ENCODE measurements at places on chromosomes 4 and X.

DNA sequence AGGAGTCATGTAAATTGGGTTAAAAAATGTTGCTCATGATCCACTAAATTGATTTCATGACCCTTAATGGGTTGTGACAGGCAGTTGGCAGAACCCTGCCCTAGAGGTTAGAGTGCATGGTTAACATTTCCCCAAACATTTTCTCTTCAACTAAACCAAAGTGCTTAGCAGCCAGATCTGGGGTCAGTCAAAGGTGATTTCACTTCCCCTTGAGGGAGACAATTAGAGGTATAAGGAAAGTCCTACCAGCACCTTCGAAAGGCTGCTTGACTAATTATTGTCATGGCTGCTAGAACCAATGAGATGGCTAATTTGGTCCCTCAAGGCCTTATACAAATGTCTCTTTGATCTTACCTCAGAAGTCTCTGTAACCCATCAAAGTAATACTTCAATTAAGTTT lies 30.9 kb upstream of the INTS6L start:
- no peak for DNase-seq

GRCh38 chr4:36411338-36411737 lies 129.9 kb downstream of the DTHD1 start:
- DNase-seq: no peak

- DNase-seq: peak; percentile 59
Observed at GRCh38 chrX:77788050-77788449, 2.0 kb upstream of the ATRX start.

- no peak for DNase-seq
Observed at GRCh38 chrX:38760883-38761282, 40.4 kb upstream of the MID1IP1 start.

- DNase-seq: no peak
Observed at GRCh38 chr4:155705664-155706063, 39.0 kb downstream of the GUCY1A1 start.

DNA sequence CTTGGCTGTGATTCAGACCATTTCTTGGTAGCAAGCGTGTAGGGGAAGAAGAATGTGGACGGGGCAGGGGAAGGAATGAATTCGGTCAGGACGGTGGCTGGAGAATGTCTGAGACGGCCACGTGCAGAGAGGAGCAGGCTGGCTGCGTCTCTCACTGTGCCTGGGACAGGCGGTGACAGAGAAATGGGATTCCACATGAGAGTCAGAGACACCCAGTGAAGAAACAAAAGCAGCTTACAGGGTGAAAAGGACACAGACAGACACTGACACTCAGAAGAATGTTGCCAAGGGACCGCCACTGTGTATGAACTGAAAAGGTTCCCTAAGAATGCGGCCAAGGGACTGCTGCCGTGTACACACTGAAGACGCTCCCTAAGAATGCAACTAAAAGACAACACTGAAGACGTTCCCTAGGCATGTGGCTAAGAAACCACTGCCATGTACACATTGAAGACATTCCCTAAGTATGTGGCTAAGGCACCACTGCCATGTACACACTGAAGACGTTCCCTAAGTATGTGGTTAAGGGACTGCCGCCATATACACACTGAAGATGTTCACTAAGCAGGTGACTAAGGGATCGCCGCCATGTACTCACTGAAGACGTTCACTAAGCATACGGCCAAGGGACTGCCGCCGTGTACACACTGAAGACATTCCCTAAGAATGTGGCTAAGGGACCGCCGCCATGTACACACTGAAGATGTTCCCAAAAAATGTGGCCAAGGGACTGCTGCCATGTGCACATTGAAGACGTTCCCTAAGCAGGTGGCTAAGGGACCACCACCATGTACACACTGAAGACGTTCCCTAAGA lies 49.1 kb downstream of the DHRSX start:
- DNase-seq: no peak

GRCh38 chrX:131830400-131831184 lies 192.5 kb upstream of the STK26 start:
- peak; percentile 80 for DNase-seq

GRCh38 chr4:1010395-1011021 lies 918 bp upstream of the FGFRL1 start:
- DNase-seq: peak; percentile 76
